ENCODE measurements at places on chromosomes 2 and 18.

DNA sequence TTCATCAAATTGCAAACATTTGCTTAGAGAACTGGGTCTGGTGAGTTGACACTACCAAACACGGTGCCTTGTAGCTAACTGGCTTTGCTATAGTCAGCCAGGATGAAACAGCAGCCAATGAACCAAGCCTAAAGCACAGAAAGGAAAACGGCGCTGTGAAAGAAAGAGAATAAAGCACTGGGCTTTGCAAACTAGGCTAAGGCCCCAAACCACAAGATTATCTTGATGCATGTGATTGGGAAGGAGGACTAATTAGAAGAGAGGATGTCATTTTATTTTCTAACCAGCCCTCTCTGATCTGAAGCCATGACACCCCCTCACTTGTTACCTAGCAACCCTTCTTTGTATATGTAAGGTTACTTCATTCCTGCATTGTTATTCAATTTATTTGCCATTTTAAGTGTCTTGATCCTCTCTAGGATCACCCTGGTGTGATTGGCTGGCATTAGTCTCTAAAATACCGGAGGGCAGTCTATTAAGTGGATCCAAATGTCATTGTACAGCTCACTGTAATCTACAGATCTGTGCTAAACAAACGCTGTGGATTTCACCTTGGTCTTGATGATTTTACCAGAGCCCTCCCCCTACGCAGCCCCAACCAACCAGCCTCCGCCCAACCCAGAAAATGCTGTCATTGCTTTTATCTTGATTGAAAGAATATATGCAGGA, 395.4 kb upstream of the ACVR2A start:
- DNase-seq, result no peak

DNA sequence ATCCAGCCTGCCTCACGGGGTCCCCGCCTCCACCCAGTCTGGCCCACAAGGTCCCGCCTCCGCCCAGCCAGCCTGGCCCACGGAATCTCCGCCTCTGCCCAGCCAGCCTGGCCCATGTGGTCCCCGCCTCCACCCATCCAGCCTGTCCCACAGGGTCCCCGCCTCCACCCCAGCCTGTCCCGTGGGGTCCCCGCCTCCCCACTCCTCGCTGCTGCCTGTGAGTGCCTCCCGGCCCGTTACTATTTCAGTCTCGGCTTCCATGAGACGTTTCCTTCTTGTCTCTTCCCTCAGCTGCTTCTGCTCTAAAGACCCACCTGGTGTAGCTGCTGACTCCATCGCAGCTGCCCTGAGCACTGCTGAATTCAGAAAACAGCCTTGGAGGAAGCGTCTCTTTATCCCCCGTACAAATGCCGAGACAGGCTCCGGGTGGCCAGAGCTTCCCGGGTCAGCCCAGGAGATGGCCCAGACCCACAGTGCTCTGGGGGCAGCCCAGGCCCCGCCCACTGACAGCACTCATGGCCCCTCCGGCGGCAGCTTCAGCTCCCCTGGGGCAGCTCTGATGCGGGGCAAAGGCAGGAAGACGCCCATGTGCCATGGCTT, 69.8 kb downstream of the NFATC1 start:
- DNase-seq, result no peak

DNA sequence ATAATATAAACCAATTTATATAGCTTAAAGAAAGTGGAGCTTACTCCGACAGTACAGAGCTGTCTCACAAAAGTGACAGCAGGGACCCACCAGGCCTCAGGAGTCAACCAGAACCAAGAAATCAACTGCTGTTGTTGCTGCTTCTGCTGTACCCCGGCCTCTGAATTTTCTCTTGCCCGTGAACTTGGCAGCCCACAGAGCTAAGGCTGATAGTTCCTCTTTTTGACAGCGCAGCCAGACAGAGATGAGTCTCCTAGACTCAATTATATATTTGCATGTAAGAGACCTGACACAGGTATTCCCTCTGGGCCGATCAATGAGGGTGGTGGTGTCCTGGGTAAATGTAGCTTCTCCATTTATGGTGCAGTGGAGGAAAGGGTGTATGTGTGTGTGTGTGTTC, 109.4 kb downstream of the KCTD1 start:
- DNase-seq, result no peak

DNA sequence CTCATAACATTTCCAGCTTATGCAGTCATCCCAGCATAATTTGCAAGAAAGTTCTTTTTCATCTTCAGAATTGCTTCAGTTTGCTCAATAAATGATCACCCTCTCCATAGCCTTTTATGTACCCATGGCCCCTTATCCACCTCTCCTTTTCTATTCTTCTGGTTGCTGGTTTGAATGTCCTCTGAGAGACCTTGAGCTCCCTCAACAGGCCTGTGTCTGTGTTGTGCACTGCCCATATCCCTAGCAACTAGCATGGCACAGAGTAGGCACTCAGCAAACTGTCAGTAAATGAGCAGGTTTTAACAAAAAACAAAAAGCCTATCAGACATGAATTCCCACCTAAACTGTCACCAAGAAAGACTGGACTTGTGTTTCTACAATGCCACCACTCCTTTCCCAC, 160.5 kb downstream of the AKAIN1 start:
- DNase-seq, result no peak

DNA sequence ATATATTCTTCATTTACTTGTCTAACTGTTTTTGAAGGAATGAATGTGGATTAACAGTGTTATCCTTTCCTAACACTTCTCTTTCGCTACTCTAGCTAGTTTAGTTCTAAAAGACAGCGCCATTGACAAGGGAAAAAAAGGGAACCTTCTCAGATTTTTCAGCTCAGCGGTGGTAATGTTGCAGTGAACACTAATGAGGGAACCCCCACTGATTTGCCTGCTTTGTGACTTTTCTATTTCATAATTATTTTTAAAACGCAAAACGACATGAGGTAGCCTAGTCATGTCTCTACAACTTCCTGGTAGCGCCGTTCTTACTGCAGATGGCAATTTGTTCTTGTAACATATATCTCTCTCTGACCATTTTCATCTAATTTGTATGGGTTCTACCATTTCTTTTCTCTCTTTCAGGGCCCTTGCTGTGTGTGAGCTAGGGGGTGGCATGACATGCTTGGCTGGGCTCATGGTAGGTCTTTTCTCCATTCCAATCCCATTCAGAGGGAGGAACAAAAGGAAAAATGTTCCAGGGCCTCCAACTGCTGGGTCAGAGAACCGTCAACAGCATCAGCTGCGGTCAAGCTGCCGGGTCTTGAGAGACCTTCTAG, 235.5 kb upstream of the SIX3 start:
- no peak for DNase-seq

Data from AG04449 (cell line).